Epithelial cell of proximal tubule (primary cell): ENCODE measurements at places on chromosomes 3 and 15. TPM values are rescaled to one million over a fixed set of nuclear protein-coding genes. Genes with fewer than 3 reads are reported as not detected.

The BCHE gene
- 1.1 and 2.9 TPM in 2 replicates for total RNA-seq

DNA sequence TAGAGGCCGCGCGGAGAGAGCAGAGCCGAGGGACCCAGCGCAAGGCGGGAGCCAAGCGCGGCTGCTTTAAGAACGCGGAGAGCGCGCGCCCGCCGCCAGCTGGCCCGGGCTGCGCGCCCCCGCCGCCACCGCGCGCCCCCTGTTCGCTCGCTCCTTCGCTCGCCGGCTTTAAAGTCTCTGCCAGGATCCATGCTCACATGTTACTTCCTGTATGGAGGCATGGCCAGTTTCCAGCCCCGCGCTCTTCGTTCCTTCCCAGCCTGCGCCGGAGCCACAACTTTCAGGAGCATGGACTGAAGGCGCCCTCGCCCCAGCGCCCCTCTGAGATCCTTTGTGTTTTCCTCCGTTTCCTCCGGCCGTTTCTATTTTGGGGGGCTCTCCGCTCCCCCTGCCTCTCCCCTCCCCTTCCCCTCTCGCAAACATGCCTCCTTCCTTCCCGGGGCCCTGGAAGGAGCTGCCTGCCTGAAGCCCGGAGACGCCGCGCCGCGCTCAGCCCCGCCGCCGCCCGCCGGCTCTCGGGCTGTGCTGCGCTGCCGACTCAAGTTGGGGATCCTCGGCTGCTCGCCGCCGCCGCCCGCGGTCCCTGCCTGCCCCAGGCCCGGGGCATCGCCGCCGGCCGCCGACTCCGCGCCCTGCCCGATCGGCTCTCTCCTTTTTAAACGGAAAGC, at the start of gene PTPRG:
PTPRG (plus strand) TSS at position 198 of the 668 bp plus-strand sequence. CDS start 717 bp downstream, outside the sequence.
- DNase-seq = peak; percentile 48

DNA sequence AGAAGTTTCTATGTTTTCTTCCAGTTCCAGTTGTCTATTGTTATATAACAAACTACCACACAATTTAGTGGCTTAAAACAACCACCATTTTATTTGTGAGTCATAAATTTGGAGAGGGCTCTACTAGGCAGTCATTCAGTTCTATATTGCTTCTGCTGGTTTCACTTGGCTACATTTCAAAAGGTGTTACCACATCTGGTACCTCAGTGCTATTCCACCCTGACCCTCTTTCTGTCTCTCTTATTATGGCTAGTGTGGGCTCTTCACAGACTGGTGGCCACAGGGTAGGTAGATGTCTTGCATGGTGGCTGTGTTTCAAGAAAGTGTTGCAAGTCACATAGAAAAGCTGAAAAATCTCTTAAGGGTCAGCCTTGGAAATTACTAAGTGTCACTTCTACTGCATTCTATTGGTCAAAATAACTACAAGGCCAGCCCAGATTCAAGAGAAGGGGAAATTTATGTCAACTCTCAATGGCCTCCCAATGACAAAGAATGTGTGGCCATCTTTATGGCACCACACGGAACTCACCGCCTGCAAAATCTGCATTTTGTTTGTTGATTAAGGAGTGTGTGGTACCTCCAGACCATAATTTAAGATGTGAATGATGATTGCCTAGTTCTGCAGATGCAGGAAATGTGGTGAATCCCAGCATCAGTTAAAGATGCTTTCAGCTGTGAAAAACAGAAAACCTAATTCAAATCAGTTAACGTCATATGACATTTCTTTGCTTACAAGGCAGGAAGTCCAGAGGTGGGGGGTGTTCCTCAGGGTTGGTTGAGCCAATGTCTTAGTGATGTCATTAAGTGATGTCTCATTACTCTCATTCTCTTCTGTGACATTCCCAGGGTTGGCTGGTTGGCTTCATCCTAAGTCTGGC, 105.8 kb upstream of the RASGRP1 start:
- no peak for DNase-seq

- DNase-seq = no peak
Observed at GRCh38 chr3:189631409-189631808, 220 bp downstream of the TP63 start.

DNA sequence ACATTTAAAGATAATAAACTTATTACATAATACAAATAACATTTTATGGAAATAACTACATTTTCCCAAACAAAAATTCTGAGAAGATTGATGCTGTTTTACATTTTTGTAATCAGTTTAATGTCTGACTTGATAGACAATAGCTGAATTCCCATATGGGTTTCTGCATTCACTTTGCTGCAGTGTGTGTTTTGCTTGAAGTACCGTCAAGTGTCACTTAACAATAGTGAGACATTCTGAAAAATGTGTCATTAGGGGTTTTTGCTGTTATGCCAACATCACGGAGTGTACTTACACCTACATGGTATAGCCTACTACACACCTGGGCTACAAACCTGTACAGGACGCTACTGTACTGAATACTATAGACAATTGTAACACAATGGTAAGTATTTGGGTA, 57.5 kb downstream of the USF3 start:
- no peak for DNase-seq

GRCh38 chr3:102069211-102069662, 219.9 kb downstream of the NFKBIZ start:
- DNase-seq = peak; percentile 37

The SCAANT1 gene
- total RNA-seq = not detected in 2 replicates

- no peak for DNase-seq
Observed at GRCh38 chr3:191470545-191470944, 9.6 kb downstream of the PYDC2 start.

The RTF1 gene
- total RNA-seq = 22.1 and 23.5 TPM in 2 replicates

The MAP6D1 gene
- 11.9 and 14.4 TPM in 2 replicates for total RNA-seq

The PLSCR2 gene
- not detected in 2 replicates for total RNA-seq

The CCDC32 gene
- total RNA-seq = 19.7 and 32.8 TPM in 2 replicates

DNA sequence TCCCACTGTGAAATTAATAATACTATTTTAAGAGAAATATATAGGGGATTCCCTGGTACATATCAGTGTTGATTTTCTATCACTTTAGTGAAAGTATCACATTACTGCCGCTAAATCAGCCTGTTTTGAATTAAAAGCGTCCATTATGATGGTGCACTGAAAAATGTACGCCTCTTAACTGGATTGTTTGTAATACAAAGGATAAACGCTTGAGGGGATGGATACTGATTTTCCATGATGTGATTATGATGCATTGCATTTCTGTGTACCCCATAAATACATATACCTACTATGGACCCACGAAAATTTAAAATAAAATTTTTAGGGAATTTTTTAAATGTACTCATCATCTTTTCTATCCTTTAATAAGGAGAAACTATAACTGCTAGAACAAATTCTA, 478.6 kb downstream of the MAGI1 start:
- no peak for DNase-seq

The TJP1 gene
- total RNA-seq = 78.6 and 106 TPM in 2 replicates

The SSR3 gene
- 171 and 309 TPM in 2 replicates for total RNA-seq

The CAND2 gene
- 5.9 and 6.1 TPM in 2 replicates for total RNA-seq

- DNase-seq = no peak
Observed at GRCh38 chr15:52419494-52419893, 109.2 kb downstream of the MYO5A start.

- DNase-seq = no peak
Observed at GRCh38 chr3:186946756-186947375, 16.5 kb downstream of the ST6GAL1 start.

- no peak for DNase-seq
Observed at GRCh38 chr3:196115678-196116083, 33.8 kb upstream of the TFRC start.

DNA sequence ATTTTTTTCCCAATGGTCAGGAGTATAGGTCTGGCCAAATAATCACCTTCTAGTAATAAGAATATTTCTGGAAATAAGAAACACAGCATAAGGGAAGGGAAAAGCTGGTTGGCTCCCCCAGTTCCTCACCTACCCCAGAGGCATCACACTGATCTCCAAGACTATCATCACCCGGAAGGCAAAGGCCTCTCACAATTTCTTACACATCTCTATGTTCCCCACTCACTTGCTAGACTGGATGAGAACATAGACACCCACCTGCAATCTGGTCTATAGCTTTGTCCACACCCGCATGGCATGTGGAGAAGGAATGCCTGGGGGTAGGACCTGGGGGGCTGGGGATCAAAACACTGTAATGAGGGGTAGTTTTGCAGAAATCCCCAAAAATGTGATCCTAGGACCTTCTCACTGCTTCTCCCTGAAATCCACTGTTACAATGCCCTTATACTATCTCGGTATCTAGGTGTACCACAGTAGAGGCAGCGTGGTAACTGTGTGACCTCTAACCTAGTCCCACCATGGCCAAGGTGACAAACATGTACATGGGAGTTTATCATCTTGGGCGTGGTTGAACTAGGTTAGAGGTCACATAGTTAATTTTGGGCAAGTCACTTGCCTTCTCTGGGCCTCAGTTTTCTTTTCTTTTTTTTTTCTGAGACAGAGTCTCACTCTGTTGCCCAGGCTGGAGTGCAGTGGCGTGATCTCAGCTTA, 29.5 kb upstream of the NRROS start:
- DNase-seq = no peak

DNA sequence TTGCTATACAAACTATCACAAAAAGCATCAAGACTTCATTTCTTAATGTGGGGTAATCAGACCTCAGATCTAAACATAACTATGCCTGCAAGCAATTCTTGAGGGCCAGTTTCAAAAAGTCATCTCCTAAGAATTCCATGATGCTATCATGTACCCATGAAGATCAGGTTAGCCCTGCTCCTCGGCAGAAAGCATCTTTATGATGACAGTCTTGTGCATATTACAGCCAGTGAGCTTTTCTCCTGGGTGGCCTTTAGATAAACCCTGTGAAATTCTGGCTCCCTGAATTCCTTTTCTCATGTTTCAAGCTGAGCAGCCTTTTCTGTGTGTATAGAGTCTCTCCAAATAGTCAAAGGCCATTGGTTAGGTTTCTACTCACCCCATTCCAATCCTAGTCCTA, 201.9 kb upstream of the MCTP2 start:
- DNase-seq = no peak

DNA sequence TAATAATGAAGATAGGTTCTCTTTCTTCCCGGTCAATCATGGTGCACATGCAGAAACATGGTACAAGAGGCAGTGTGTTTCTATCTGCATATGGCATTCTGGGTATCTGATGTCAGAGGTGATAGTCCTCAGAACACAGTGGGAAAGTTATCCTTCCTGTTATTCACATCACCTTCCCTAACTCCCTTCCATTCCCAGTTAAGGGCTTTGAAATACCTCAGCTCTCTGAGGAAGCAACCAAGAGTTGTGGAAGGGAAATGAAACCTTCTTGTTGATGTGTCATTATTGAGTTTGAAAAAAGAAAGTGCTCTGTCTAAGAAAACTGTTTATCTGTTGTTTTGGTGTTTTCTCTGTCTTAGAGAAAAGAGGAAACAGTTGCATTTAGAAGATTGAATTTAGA, 21.9 kb upstream of the P2RY13 start:
- DNase-seq = no peak

DNA sequence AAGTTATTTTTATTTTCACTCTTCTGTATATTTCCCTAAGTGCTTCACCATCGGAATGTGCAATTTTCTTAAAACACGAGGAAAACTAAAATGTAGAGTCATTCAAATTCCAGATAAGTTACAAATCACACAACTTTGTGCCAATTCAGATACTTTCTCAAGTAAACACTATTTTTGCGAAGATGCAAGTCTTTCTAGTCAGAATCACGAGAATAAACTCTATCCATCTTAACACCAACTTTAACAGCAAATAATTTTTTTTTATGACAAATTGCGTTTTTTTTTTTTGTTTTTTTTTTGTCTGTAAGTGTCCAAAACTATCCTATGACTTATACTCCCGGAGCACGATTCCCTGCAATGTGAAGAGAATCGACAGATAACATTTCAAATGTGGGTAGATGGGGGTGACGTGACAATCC, 1.3 kb downstream of the STAG1 start:
- no peak for DNase-seq

GRCh38 chr15:52858782-52859176, 68.6 kb upstream of the ONECUT1 start:
- no peak for DNase-seq

The GOLGA8T gene
- not detected in 2 replicates for total RNA-seq

GRCh38 chr3:136914739-136915138, 43.0 kb upstream of the IL20RB start:
- no peak for DNase-seq

DNA sequence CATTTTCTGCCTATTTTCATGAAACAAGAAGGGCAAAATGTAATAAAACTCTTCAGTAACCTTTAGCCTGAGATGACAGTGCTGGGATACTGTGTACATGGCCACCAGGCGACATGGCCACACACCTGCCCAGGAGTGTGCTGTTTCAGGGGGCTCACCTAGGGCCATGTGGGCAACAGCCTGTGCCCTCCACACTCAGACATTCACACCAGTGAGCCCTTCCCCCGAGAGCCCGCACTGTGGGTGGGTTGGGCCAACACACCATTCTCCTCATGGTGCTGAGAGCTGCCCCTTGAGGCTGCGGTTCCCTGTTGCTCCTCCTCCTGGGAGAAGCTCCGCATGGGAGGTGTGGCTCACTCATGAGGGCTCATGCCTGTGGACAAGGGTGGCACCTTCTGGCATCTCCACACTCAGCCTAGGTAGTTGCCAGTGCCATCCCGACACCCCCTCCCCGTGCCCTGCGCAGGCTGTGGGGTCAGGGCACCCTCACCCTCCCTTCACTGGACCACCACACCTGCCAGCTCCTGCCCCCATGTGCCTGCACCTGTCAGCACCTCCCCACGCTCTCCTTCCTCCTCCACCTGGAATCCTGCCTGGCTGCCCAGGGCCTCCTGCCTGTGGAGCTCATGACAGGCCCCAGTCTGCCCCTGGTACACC, 19.7 kb downstream of the OCA2 start:
- DNase-seq = no peak

GRCh38 chr15:95405447-95405846, 925.1 kb upstream of the NR2F2 start:
- peak; percentile 7 for DNase-seq

DNA sequence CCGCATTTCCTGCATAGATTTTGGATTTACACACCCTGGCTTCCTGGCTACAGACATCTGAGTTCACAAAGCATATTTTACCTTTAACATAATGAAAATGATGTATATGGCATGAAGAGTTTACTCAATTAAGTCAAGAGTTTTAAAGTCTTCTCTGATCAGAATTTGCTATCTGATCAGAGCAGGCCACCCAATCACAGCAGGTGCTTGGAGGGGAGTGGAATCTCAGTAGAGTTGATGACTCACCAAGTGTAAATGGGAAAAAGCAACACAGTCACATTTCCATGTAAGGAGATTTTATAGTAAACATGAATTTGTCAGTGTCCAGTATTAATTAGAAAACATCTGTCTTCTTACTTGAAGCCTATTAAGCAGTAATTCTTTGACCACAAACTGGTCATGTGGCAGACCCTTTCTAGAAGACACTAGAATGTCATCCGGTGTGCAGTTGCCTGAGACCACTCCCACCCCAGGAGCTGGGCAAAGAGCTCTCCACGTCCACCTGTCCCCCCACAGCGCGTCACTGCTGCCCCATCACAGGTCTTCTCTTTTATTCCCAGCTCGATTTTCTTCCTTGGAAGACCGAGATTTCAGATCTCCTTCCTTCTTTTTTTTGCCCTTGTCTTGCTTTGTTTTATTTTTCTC, 10.8 kb downstream of the MESD start:
- no peak for DNase-seq
